ENCODE measurements at places on chromosomes 2 and 18.

DNA sequence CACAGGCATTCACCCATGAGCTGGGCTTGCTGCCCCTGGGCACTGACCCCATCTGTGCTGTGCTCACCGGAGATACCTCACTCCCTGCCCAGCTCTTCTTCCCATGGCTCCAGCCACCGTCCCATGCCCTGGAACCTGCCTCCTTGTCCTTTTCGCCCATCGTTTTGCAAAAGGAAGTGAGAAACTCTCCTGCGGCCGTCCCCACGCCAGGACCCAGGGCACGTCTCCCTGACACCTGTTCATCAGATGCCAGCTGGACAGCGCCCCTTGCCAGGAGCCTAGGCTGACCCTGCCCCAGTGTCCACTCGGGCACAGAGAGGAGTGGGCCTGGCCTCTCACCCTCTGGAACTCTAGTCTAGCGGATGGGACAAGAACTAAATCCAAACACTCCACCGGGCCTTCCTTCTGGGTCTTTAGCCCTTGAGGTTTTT is 238.6 kb downstream of the SEPTIN10 start:
- DNase-seq: no peak

- no peak for DNase-seq
These were observed 79.6 kb downstream of the TFCP2L1 start for GRCh38 chr2:121205321-121205942.

- no peak for DNase-seq
These were observed 88.3 kb upstream of the SNTG2 start for GRCh38 chr2:862355-862687.

DNA sequence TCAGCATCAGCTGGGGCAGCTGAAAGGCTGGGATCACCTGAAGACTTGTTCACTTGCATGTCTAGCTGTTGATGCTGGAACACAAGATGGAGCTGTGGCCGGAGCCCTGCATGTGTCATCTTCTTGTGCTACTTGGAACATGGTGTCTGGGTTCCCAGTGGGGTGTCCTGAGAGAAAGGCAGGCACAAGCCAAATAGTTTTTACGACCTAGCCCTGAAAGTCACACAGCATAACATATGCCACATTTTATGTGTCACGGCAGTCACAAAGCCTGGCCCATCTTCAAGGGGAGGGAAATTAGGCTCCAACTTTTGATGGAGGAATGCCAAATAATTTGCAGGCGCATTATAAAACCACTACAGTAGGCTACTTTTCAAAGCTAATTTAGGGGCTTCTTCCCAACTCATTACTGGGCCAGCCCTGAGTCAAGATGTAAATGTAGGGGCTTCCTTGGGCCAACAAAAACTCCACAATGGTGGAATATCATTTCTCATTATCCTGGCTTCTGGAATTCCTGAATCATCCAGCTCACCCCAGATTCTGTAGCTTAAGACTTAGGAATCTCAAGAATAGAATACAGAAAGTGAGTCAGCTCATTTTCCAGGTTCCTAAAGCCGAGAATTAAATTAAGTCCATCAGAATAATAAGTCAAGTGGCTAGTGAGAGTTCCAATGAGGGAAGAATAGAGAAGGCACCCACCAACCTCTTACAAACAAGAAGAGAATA is 543.0 kb downstream of the TNS1 start:
- no peak for DNase-seq

DNA sequence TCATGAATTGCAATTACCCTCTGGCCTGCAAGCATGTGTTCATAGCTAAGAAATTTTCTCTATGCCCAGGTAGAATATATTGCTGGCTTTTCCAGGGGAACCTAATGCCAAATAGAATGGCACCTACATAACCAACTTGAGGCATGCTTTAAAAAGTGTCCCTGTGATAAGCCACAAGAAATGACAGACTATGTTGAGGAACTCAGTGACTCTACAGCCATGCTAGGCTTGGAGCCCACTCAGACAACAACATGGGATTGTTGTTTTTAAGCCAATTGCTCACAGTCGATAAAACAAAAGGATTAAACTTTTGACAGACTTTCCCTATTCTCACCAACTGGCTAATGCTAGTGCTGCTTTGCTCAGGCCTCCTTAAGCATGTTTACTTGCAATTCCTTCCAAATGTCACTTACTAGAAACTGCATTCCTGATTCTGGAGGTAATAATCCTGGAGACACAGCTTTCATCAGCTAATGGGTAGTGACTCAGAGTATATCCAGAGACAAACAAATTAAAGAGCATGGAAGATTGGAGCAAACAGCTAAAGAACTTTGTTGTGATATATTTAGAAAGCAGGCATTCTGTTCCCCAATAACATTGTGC is 249.0 kb downstream of the SLC8A1 start:
- DNase-seq: no peak

GRCh38 chr2:176804392-176804791 is 408.2 kb upstream of the HNRNPA3 start:
- DNase-seq: no peak

GRCh38 chr2:11914455-11914854 is 168.0 kb downstream of the LPIN1 start:
- DNase-seq: no peak

- DNase-seq: no peak
These were observed 158.8 kb downstream of the DDX1 start for GRCh38 chr2:15750433-15750814.

DNA sequence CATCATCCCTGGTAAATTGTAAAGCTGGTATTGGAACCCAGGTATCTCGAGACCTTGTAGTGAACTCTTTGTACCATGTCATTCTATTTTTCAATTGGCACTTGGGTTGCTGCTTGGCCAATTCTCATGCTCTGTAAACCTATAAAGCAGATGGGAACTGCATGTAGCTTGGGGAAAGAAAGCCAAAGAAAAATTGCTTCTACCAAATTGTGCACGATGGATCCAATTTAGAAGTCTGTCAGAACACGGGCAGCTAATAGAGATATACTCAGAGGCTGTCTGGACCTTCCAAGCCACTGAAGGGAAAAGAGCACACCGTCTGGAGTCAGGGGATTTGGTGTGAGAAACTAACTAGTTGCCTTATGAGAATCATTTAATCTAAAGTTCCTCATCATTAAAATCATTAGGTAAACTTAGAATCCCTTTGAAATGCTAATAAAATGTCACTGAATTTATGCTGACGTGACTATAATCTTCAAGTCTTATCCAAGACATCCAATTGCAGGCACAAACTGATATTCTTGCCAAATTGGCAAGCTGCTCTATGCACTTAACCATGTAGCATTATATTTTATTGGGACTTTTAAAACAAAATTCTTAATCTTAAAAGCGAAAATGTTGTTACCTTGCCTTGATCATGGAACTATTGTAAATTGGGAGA is 206.8 kb downstream of the DCC start:
- DNase-seq: no peak

GRCh38 chr18:77068321-77069312 is 64.0 kb downstream of the MBP start:
- no peak for DNase-seq

GRCh38 chr2:169796441-169796840 is 2.2 kb upstream of the SSB start:
- DNase-seq: no peak

- no peak for DNase-seq
These were observed 21.0 kb downstream of the ZAP70 start for GRCh38 chr2:97734061-97735051.

DNA sequence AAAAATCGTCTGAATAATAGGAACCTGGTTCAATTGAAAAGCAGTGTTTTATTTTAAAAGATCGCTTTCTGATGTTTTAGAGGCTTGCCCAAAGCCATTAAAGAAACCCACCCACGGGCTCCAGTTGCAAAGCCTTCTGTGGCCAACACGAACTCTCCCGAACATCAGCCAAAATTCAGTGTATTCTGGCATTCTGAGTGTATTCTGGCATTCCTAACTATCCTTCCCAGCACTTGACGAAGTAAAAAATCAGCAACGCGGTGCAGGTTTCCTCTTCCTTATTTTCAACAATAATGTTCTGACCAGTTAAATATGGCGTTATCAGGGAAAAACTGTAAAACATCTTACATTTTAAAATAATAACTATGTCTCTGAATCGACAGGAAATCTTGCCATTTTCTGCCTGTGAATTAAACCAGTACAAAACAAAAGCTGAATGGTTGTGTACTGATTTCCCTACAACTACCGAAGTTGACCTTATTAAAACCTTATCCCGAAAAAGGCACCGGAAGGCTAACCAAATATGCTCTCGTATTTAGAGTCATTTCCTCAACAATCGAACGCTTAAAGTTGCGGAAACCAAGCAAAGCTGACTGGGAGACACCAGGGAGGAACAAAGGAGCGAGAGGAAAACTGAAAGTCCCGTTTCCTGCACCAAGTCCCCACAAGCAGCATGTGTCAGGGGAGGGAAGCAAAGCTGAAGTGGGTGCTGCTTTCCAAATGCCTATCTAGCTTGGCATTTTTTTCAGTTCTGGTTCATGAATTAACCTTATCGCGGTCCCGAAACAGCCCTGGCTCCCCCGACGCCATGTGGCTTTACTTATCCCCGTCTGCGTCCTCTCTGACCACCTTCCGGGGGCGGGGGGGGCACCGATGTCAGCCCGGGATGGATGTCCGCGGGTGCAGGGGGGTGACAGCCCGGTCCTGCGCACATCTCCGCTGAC is 44.3 kb downstream of the ZNF516 start:
- no peak for DNase-seq

DNA sequence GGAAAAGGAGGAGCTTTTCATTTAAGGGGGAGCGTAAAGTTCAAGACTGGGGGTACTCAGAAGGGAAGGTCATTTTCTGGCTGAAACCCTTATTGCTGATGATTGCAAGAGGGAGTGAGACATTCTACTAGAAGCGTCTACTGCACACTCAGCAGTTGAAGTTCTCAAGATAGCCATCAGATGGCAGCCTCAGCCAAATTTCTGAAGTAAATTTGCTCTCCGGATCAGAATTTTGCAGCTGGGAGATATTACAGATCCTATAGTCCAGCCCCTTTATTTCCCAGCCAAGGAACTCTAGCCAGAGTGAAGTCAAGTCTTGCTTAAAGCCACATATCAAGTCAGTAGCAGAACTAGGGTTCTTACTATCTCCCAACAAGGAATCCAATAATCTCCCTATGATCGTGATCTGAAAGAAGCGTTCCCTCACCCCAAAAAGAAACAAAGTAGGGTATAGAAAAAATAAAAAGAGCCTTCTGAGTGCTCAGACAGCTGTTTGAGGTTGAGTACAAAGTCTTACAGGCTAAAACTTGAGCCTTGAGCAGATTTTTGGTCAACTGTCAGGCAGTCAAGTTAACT is 24.0 kb downstream of the RAX start:
- DNase-seq: peak; percentile 71
